ENCODE measurements at places on chromosomes 12 and 14. TPM values are rescaled to one million over a fixed set of nuclear protein-coding genes. Genes with fewer than 3 reads are reported as not detected.

The C12orf60 gene
- 2.1 TPM for total RNA-seq

DNA sequence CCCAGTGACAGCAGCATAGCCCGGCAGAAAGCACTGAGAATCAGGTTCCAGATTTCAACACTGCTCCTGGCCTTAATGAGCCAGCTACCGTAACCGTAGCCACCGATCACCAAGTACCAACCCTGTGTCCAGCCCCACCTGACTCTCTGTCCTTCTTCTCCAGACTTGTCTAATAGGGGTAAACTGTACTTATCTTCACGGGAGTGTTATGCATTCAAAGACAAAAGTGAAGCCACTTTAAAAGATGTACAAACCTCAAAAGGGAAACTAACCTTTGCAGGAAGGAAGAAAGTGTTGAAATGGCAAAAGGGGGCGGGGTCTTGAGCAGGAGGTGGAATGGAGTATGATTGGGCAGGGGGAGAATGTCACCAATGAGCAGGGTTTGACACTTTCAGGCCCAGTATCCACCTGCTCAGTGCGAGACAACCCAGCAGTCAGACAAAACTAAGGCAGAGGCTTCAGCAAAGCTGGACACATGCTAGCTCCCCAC, 226.1 kb downstream of the CHST11 start:
- DNase-seq = peak; percentile 78
- peaks cover 22% of the 10 kb centered on the region for H3K36me3 ChIP-seq
- peak overlapping the region; percentile 96 for H3K27ac ChIP-seq
- H3K4me3 ChIP-seq = peak overlapping the region; percentile 79
- peaks cover 94% of the 10 kb centered on the region for H3K4me1 ChIP-seq

DNA sequence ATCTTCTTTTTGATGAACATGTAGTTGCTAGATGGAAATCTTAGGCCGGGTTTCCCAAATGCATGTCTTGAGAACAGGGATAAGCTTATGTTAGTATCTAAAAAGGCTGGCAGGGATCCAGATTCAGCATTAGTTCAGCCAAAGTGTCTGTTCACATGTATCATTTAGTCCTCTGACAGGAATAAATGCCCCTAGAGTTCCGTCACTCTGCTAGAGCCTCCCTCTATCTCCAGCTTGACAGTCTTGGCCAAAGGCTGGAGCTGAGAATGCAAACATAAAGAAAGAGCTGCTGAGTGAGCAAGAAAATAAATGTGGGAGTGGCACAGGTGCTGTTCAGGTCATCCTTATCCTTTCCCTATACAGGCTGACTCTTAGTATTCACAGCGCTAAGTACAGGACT, 13.8 kb upstream of the NELL2 start:
- H3K36me3 ChIP-seq = no peaks in the 10 kb centered on the region
- H3K4me3 ChIP-seq = no peak overlapping the region
- H3K27ac ChIP-seq = no peak overlapping the region
- peaks cover 5% of the 10 kb centered on the region for H3K27me3 ChIP-seq
- DNase-seq = no peak

DNA sequence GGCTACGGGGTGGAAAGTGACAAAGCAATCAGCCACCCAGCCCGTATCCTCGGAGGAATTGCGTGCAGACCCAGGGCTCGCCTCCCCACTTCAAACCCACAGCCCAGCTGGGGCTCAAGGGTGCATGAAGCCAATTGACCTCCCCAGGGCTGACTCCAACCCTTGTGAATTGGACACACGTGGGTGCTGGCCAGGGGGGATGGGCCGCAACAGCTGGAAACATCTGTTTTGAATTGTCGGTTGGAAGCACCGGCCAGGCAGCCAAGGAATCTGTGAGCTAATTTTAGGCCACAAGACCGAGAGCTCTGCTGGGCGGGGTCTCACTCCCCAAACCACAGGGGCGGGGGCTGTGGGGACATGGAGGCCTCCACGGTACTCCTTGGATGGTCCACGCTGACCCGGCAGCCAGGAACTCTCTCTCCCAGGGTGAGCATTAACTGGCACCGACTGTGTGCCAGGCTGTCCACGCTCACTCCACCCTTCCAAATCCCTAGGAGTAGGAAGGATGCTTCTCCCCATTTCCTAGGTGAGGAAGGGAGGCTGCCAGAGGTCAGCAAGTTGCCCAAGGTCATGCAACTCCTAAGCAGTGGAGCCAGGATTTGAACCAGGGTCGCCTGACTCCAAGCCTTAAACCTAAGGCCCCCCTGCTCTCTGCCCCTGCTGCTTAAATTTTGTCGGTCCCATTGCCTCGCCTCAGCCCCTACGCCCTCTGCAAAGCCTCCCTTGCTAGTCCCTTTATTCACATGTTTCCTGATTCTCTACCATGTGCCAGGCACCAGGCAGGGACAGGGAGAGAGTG, 11.9 kb upstream of the TMEM119 start:
- H3K27ac ChIP-seq = no peak overlapping the region
- peaks cover 27% of the 10 kb centered on the region for H3K4me1 ChIP-seq
- H3K27me3 ChIP-seq = peaks cover 10% of the 10 kb centered on the region
- no peak for DNase-seq
- no peak overlapping the region for H3K4me3 ChIP-seq

DNA sequence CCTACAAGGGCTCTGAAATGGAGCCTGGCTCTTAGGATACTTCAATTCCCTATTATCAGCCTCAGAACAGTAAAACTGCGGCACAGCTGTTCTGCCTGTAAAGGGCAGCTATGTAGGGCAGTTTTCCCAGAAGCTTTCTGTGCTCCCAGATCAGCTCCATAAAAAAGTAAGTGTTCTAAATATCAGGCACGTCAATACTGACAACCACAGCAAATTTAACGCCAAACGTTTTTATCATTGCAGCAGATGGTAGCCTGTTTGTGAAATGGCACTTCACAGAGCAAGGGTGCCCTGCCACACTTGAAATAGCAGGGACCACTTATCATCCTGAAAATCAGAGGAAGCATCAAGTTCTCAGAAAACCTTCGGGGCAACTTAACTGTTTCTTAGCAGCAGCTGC, 54.8 kb upstream of the PTHLH start:
- no peak for DNase-seq
- peaks cover 3% of the 10 kb centered on the region for H3K27me3 ChIP-seq
- no peaks in the 10 kb centered on the region for H3K4me1 ChIP-seq
- H3K4me3 ChIP-seq = no peak overlapping the region
- no peak overlapping the region for H3K27ac ChIP-seq

The SIX1 gene
- total RNA-seq = 0.39 TPM

DNA sequence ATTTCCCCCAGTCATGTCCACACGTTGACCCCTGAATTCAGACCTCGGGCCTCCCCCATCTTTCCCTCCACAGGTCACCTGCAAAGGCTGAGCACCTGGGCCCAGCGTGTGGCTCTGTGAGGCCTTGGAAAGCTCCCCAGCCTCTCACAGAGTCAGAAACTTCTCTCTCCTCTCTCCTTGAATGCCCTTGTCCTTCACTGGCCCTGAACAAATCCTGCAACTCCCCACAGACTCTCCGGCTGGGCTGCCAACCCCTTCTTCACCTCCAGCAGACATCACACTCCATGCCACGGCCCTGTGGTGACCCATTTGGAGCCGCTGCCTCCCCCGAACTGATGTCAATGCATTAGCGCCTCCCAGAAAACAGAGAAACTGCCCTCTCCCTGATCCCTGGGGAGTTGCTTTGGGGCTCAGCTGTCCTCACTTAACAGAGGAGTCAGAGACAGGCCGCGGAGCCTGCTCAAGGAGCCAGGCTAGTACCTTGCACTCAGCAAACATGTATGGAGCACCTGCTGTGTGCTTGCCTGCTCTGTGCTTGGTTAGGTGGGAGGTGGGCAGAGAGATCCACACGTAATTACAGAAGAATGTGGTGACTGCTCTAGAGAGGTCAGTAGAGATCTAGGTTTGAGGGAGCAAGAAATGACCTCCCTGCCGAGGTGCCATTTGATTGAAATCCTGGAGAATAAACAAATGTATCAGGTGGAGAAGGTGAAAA, 99.2 kb upstream of the PWP1 start:
- no peak overlapping the region for H3K27ac ChIP-seq
- H3K36me3 ChIP-seq = peaks cover 8% of the 10 kb centered on the region
- H3K4me3 ChIP-seq = no peak overlapping the region
- H3K4me1 ChIP-seq = no peaks in the 10 kb centered on the region
- DNase-seq = no peak

GRCh38 chr12:4825011-4825858, 84.5 kb upstream of the KCNA1 start:
- DNase-seq = no peak
- peaks cover 69% of the 10 kb centered on the region for H3K4me1 ChIP-seq

- no peak overlapping the region for H3K4me3 ChIP-seq
- no peaks in the 10 kb centered on the region for H3K36me3 ChIP-seq
- H3K4me1 ChIP-seq = no peaks in the 10 kb centered on the region
- DNase-seq = no peak
Observed at GRCh38 chr12:22262309-22262708, 72.2 kb downstream of the ST8SIA1 start.

- no peak for DNase-seq
- no peak overlapping the region for H3K4me3 ChIP-seq
- H3K27me3 ChIP-seq = no peaks in the 10 kb centered on the region
- no peak overlapping the region for H3K27ac ChIP-seq
- H3K4me1 ChIP-seq = no peaks in the 10 kb centered on the region
- no peaks in the 10 kb centered on the region for H3K36me3 ChIP-seq
Observed at GRCh38 chr14:85595981-85596380, 66.0 kb downstream of the FLRT2 start.

GRCh38 chr14:22982477-22983245, at the start of gene AJUBA:
TSS of gene AJUBA (minus strand) at chr14:22982551. CDS start at chr14:22982266, 285 bp downstream.
- H3K27ac ChIP-seq = no peak within 1 kb of the TSS
- no peaks in the 10 kb centered on the region for H3K36me3 ChIP-seq
- peaks cover 9% of the 10 kb centered on the region for H3K4me1 ChIP-seq
- peak within 1 kb of the TSS; percentile 34 for H3K4me3 ChIP-seq
- DNase-seq = peak; percentile 66

The SUOX gene
- 12.9 TPM for total RNA-seq

- H3K4me1 ChIP-seq = no peaks in the 10 kb centered on the region
- peaks cover 2% of the 10 kb centered on the region for H3K27me3 ChIP-seq
- no peaks in the 10 kb centered on the region for H3K36me3 ChIP-seq
- peak; percentile 48 for DNase-seq
- H3K27ac ChIP-seq = no peak overlapping the region
- H3K4me3 ChIP-seq = no peak overlapping the region
Observed at GRCh38 chr14:23379366-23380196, 2.7 kb downstream of the CMTM5 start.

The FNTB gene
- 14.3 TPM for total RNA-seq

DNA sequence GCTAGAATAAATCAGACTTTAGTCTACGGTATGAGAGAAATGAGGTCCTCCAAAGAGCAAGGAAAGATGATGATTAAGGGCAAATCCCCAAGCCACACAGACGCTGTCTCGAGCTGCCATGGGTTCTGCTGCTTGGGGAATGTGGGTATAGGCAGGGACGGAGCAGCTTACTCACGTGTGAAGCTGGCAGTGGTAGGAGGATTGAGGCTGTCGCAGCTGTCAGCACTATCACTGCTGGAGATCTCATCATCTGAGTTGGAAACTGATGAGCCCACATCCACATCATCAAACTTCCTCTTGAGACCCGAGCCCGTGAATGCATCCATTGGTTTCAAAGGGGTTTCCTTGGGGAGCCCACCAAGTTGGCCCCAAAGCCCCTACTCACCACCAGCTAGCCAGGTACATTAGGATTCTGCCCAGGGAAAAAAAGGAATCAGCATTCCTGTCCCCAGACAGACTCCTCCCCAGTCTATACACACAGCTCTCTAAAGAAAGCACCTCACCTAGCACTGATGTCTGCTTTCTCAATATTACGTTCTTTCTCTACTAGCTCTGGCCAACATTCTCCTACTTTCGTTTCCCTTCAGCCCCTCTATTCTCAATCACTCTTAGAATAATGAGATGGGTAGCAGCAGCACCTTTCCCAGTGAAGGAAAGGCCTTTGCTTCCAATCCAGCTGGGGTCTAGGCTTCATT, 7.0 kb downstream of the CSRNP2 start:
- no peaks in the 10 kb centered on the region for H3K27me3 ChIP-seq
- no peak overlapping the region for H3K4me3 ChIP-seq
- H3K4me1 ChIP-seq = peaks cover 20% of the 10 kb centered on the region

The TAS2R7 gene
- not detected for total RNA-seq
